ENCODE measurements at places on chromosomes 12 and 14. TPM values are rescaled to one million over a fixed set of nuclear protein-coding genes. Genes with fewer than 3 reads are reported as not detected.

The TTC7B gene
- 38.1 TPM for polyA plus RNA-seq

The KRT3 gene
- polyA plus RNA-seq = not detected

The HOXC5 gene
- polyA plus RNA-seq = 0.11 TPM

The SUSD6 gene
- polyA plus RNA-seq = 9.1 TPM

Data from right cardiac atrium (tissue), 5 donors.